Hematopoietic multipotent progenitor cell treated with erythropoietin and hydrocortisone succinate and interleukin-3 and kit ligand, for 15 days (in vitro differentiated cells): ENCODE measurements at places on chromosomes 6 and 20.

DNA sequence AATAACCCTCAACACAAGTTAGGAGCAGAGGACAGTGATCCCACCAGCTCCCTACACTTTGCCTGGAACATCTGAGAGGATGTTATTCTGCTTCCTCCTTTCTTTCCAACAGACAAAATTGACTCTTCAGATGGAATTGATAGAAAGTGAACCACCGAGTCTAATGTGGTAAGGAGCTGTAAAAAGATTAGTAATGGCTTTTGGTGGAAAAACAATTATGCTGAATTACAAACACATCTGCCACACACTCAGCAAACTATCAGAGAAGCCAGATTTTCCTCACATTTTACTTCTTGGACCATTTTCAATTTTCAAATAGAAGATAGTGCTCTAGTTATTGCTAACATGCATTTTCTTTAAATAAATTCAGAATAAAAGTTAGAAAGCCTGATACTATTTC lies 171.8 kb upstream of the COL21A1 start:
- no peak for DNase-seq

GRCh38 chr20:48230216-48230615 lies 444.9 kb upstream of the SULF2 start:
- no peak for DNase-seq

GRCh38 chr20:63846128-63846771 lies 15.0 kb upstream of the ABHD16B start:
- DNase-seq: no peak

GRCh38 chr6:23696992-23697391 lies 429.0 kb upstream of the NRSN1 start:
- no peak for DNase-seq

DNA sequence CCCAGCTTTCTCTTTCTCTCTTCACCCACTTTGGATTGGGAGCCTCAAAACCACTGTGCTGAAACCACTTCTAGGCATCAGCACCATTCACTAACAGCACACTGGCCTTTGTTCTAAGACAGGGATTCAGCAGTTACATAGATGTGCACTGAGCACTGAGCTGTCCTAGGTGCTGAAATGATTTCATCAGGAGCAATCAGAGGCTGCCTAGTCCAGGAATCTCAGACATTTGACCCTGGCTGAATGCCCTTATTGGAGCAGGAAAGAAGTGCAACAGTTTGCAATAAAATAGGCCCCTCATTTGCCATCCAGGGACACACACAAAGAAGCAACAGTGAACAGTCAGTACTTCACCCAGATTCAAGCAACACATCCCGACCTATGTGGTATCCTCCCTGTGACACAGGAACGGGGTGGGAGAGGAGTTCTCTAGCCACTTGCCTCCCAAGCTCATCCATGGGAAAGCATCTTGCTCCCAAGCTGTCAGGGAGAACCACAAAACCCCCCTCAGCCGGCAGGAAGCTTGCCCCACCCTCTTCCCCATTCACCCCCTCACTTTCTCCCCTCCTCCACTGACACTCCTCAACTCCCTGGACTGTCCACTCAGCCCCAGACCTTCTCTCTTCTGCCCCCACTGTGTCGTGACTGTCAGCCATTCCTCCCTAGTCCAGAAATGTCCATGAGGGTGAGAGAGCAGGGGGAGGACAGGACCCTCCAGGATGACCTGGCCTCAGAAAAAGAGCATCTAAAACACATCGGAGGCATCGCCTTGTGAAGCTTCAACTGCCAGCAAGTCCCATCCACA lies 304.4 kb downstream of the PREX1 start:
- DNase-seq: no peak

DNA sequence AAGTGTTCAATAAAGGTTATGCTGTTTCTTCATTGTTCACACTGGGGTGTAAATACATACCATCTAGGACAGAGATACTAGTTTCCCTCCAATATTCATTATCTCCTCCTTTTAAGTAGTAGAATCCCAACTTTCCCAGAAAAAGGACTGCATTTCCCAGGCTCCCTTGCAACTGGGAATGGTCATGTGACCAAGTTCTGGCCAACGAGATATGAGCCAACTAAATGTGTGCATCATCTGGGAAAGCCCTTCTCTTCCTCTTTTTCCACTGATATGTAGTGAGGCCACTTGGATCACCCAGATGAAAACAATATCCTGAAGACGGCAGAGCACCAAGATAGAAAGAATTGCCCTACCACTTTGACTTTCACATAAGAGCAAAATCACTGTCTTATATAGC lies 97.9 kb upstream of the PTPRT start:
- DNase-seq: no peak

DNA sequence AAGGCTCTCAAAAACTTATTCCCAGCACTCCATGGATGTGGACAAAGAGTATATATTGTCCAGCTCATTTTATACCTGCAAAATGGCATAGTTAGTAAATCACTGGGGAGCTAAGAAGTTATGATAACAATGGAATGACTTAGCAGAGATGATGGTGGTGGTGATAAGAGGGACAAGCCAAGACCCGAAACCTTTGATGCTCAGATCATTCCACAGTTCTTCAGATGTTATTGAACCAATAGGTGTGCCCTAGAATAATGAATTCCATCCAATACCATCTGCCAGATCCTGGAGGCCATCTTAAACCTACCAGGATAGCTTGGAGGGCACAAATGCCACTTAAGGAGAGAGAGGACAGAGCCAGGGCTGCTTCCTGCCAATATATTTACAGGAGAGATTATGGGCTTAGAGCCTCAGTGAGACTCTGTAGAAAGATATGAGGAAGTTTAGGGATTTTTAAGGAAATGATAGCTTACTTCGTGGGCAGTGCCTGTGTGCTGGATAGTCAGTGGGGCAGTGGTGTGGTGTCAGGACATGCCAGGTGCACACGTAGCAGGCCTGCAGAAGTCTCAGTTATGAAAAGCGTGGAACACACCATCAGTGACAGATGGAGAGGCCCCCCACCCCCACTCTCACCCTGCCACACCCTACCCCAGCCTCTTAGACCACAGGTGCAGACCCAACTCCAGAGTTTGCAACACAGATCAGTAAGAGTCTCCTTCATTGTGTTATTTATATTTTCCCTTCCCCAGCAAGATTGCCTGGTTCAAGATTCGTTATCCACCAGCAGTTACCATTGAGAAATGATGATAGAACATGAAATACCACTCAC lies 209.7 kb upstream of the SUPT3H start:
- no peak for DNase-seq

DNA sequence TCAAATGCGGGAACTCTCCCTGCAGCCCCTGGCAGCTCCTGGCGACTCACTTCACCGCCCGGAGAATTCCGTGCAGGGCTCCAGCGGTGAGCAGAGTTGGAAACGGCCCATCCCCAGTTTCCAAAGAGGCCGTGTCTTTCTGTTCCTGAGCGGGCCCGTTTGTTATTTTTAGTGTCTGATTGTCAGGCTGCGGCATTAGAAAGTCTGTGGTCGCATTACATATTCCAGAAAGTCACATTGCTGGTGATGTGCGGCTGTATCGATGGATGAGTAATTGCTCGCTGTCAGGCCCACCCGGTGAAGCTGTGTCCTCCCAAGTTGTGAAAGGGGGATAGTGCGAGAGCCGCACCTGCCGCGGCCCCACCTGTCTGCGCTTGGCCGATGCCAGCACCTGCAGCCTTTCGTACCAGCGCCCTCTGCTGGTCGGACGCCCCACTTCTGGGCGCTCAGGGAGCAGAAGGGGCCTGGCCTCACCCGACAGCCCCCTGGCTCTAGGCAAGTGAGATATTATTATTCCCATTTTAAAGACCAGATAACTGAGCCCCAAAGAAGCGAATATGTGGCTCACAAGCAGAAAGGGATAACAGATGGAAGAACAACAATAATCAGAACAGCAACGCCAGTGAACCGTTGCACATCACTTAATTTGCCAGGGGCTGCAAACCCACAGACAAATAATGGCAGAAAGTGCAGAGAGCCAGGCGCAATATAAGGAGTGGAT lies 244.9 kb downstream of the TSHZ2 start:
- DNase-seq: peak; percentile 58

GRCh38 chr20:44805979-44806620 lies 4.2 kb downstream of the RIMS4 start:
- no peak for DNase-seq

- DNase-seq: peak; percentile 68
These were observed 38.8 kb downstream of the SRC start for GRCh38 chr20:37384683-37385174.

- peak; percentile 79 for DNase-seq
These were observed at the start of gene ARID1B for GRCh38 chr6:156776840-156777576. Gene ARID1B, plus strand, starts transcription at chr6:156777378. Its CDS starts 303 bp downstream, at chr6:156777681.

- no peak for DNase-seq
These were observed 435.8 kb upstream of the JARID2 start for GRCh38 chr6:14810021-14810420.

DNA sequence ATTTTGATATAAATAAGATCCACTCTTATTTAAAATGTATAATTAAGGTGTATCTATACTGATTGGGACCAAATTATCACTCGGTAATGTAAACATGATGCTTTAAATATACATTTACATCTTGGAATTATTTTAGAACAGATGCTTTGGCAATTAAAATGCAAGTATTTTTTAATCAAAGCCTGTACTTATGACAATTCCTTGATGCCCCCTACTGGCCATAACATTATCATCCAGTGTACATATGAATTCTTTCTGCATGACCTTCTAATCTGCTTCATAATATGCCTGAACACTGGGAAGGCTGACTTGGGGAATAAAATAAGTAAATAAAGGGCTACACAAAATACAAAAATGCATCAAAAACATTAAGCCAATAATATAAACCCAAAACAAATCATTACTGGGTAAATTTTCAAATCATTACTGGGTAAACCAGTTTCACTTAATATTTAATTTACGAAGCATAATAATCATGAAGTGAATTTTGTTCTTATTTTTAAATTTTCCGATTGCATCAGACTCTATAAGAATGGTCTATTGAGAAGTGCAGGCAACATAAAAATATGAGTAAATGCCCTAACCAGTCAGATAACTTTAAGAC lies 65.1 kb downstream of the CGA start:
- DNase-seq: peak; percentile 36

DNA sequence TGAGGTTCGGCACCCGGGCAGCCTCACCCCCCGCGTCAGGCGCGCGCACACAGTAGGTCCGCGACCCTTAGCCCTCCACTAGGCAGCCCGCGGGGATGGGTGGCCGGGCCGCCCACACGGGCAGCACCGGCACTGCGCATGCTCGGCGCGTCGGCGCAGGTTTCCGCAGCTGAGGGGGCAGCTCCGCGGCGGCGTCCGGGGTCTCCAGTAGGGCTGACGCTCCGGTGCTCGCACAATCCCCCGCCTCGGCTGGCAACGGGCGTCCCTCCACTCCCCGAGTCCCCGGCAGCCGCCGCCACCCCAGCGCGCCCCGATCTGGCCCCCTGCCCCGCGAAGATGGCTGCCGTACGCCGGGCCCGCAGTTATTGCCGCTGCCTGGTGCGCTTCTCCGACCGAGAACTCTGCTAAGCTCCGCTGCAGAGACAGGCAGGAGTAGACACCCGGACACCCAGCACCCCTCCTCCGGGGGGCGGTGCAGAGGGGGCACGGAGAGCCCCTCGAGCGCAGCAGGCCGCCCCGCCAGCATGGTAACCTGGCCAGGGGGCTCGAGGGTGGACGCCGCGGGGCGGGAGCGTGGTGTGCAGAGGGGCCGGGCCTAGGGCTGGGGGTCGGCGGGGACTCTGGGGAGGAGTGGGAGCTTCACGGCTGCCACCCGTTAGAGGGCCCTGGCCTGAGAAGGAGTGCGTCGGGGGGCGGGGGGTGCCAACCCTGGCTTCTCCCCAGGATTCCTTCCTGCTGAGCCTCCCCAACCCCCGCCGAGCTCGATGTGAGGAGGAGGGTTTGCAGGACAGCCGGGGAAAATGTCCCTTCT lies at the start of gene FBXO9:
Gene FBXO9 (plus strand): TSS at position 139 of the 811 bp plus-strand sequence. CDS start 386 bp downstream, at position 525.
- DNase-seq: peak; percentile 70

DNA sequence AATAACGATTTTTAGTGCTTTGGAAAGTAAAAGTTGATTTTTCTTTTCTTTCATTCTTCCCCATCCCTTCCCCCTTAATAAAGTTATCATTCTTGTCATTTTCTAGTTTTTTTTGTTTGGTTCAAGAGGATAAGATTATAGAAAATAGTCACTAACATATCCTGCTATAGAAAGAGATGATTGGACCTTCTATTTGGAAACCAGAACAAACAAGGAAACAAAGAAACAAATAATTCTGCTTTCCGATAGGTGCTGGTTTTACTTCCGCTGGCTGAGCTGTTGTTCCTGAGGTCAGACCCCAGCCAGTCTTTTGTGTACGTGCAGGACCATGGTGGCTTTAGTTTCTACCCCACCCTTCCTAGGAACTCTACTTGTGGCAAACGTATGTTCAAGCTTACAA lies at the start of gene CDH26:
Gene CDH26 (plus strand): TSS at position 301 of the 400 bp plus-strand sequence. CDS start 304 bp downstream, outside the sequence.
- DNase-seq: no peak

- no peak for DNase-seq
These were observed 100.9 kb downstream of the PREP start for GRCh38 chr6:105301756-105302616.

DNA sequence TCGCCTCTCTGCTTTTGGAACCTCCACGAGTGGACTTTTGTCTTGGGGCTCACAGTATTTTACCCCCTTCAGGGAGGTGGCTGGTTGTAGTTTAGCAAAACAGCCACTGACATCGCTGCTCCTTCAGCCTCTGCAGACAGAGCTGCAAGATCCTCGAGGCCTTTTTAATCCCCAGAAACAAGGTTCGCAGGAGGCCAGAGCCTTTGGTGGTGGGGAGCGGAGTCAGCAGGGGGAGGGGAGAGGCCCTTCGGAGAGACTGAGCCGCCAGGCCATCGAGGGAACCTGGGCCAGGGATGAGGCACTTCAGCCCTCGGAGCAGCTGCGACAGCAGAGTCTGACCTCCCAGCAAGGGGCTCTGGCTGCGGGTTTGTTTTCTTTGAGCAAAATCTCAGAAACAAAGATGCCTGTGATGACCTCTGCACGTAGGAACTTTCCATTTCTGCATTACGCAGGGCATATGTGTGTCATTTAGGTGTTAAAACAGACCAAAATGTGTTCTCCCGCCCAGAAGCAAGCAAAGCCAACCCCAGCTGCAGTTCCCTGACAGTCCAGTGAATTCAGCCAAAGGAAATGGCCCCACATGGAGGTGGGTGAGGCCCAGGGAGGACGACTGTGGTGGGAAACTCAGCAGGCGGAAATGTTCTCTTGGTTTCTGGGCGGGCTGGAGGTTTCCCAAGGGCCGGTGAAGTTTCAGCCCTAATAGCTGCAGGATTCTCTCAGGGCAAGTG lies 171.2 kb upstream of the SULF2 start:
- no peak for DNase-seq

DNA sequence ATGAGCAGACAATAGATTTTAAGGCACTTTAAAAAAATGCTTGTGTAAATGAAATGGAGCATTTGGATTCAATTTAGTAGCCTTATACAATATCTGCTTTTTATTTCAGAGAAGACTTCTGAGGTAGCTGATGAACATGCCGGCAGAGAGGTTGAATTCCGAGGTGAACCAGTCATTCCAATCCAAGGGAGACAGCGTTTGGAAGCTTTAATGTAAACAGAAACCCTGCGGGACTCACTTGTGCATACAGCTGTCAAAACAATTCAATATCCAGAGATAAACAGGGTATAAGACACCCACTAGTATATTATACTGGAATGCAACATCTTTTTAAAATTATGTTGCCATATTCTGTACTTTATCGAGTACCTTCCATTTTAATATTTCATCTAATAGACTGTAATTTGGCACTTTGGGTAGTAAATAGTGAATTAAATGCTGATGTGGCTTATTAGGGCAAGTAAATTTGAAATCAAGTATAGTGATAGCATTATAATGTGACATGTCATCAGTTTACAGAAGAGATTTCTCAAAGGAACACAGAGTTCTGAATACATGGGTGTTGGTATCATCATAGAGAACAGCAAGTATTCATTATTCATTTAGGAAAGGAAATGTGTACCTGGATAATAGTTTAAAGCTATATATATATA lies 347.7 kb downstream of the PRKN start:
- no peak for DNase-seq

GRCh38 chr20:22862671-22863230 lies 172.4 kb upstream of the SSTR4 start:
- no peak for DNase-seq
